ENCODE measurements at places on chromosomes 16 and 17.

GRCh38 chr17:74522381-74523105 is 8.7 kb downstream of the CD300LB start:
- no peak for DNase-seq

- no peak for DNase-seq
Measured at GRCh38 chr16:70712942-70713341, 27.1 kb upstream of the MTSS2 start.

GRCh38 chr17:73705594-73705993 is 61.3 kb upstream of the SDK2 start:
- no peak for DNase-seq

DNA sequence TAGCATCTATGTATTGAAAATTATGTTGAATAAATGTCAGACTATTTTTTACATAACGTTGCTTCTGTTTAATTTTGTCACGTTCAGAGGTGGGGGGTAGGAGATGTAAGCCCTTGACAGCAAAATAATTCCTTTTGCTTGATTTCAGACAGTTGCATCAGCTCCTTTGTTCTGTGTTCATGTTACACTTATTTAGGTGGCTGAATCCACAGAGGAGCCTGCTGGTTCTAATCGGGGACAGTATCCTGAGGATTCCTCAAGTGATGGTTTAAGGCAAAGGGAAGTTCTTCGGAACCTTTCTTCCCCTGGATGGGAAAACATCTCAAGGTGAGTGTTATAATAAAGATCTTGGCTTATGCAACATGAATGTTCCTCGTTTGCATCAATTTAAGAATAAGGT is 4.5 kb downstream of the HERPUD1 start:
- DNase-seq, result no peak

- no peak for DNase-seq
Measured at GRCh38 chr16:24681793-24682192, 47.7 kb upstream of the TNRC6A start.

DNA sequence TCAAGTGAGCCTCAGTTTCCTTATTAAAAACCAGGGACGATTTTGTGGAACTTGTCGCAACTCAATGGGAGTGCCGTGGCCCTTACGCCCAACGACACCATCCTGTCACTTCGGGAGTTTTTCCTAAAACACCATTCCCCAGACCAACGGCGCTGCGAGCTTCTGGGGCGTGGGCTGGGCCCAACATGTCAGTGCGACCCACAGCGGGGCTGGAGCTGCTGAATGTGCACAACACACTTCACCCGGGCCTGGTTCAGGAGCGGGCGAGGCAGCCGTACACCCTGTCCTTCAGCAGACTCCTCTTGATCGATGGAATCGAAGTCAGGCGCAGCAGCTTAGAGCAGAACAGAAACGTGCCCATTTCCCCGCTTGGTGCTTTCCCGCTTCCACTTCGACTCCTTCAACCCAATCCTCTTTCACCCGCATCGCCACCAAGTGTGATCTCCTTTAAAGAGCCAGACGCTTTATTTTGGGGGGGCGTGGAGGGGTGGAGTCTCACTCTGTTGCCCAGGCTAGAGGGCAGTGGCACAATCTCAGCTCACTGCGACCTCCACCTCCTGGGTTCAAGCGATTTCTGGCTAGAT is 13.2 kb upstream of the SLC7A5 start:
- DNase-seq, result no peak

GRCh38 chr17:21283482-21284318 is 811 bp upstream of the MAP2K3 start:
- DNase-seq, result no peak

DNA sequence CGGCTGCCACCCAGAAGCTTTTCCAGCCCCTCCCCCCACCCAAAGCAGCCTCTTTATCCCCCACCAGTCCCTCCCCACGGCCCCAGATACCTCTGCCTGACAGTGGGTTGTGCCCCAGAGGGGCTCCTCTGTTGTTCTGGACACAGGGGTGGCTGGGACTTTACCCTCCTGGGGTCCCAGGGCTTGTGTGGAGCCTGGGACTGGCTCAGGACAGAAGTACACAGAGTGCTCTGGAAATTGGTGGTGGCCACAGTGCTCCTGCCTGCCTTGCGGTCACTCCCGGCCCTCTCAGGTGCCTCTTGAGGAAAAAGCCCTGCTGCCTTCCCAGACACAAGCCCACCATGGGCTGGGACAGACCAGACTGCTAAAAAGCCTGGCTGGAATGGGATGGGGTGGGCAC is 68.2 kb downstream of the RAB11FIP4 start:
- no peak for DNase-seq

DNA sequence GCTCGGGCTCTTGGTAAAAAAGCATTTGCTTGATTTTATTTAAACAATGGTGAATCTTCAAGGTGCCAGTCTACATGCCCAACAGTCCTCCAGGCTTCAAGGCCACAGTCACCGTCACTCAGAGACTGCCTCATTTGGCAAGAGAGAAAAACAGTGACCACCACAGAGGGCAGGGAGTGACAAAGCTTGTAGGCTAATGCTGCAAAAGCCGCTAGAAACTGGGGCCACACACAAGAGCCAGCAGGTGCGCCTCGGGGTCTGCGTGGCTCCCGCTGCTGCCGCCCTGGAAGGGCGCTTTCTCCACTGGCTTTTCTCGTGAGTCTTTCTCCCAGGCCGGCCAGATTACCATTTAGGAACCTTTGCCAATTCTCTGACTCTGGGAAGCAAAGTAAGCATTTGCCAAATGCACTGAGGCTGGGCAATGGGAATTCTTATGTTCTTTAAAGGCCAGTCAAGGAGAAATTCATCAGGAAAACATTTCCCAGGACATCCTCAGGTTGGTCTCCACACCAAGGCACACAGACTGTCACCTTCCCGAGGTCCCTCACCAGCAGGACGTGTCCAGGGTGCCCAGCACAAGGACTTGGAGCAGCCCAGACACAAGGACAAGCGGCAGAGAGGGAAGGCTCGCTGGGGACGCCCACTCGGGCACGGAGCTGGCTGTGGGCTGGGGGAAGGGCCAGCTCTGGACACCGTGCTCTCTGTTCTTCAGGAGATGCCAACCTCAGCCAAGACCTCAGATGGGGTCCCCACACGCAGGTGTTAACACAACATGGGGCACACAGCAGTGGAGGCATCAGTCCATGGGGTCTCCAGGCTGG is 12.5 kb upstream of the C16orf95 start:
- DNase-seq, result no peak

DNA sequence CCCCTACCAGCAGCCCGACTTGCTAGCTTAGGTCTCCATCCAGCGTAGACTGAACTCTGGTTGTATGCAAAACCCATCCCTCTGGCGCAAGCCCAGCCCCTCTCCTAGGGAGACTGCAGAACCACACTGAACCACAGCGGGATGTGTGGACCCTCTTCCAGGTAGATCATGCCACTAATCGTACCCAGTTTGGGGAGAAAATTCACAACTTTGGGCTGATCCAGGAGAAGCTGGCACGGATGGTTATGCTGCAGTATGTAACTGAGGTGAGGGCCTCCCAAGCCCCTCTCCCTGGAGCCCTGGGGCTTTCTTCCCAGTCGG is 3.2 kb downstream of the ACADVL start:
- DNase-seq, result no peak

GRCh38 chr17:72619976-72620650 is 472.4 kb downstream of the SLC39A11 start:
- no peak for DNase-seq

DNA sequence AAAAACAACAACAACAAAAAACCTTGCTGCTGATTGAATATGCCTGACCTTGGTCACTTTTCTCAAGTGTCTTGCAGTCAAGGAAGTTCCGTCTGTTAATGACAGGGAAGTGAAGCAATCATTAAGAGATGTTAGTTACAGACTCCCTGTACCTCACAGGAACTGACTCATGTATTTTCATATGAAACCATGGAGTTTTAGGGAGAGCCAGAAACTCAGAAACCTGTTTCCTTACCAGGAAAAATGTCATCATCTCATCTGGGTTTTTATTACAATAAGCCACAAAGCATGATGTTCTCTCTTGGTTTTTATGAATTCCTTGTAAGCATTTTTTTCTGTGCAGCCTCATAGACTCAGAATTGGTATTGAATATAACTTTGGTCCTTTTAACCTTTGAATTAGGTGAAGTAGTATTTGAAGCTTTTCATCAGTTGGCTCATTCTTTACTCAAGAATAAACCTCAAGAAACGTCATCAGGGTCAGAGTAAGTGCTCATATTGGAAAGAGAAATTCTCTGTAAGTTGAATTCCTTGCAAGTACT is 10.3 kb downstream of the LYRM1 start:
- DNase-seq, result no peak

DNA sequence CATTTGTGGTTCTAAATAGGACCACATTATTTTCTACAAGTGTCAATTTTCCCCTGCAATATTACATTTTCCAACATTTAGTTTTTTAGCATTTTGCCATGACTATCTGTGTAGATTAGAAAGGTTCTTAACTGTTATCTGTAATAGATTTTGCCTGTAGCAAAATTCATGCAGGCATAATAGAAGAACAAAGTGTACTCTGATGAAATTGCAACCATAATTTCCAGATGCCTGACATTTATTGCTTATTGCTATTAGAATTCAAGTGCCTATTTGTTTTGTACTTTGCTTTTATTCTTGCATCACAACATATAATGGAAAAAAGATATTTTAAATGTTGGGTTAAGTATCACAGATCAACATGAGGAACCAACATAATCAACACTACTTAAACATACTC is 337.7 kb downstream of the TOX3 start:
- no peak for DNase-seq

DNA sequence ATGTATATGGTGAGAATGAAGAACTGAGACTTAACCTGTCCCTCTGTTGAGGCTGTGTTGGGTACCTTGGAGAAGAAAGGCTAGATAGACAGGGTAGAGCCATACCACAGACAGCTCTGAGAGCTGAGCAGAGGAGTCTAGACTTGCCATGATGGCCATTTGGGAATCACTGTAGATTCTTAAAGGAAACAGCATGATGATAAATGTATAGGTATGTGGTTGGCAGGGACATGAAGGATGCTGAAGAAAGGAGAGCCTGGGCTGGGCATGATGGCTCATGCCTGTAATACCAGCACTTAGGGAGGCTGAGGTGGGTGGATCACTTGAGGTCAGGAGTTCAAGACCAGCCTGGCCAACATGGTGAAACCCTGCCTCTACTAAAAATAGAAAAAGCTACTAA is 114.4 kb upstream of the HAS3 start:
- no peak for DNase-seq

DNA sequence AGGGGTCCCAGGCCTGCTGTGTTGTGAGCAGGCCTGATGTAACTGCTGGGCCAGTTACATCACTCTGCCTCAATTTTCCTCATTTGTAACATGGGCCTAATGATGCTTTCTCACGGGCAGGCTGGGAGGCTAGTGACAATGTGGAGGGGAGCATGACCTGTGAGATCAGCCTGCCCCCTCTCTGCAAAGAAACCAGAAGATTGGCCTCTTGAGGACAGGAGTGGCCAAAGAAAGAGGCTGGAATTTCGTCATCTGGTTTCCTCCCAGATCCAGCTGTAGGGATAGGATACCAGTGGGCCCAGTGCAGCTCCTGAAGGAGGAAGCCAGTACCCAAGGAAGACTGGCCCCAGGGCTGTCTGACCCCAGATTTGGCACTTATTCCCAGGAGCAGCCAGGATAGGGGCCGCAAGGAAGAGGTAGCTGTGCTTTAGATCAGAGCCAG is 615 bp upstream of the SREBF1 start:
- DNase-seq, result no peak

DNA sequence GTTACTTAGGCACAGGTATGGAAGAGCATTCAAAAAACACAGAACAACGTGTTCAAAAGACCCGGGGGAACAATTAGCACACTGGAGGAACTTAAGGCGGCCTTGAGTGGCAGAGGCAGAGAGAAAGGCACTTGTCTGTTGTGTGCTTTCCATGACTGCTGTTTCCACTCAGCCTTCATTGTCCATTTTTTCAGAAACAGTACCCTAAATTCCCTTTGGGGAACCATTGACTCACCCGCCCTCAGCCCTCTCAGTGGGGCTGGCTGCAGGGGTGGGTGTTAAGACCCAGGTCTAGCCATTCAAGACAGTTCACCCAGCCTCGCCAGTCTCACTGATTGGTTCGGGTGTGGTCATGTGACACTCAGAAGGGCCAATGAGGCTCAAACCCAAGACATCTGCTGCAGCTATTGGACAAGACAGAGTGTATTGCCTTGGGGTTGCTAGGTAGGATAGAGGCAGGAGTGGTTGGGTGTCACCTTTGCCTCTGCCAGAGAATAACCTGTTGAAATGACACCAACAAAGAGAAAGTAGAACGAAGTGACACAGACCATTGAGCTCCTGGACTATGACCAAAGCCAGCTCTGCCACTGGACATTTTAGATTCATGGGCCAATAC is 19.6 kb upstream of the CEP20 start:
- no peak for DNase-seq

DNA sequence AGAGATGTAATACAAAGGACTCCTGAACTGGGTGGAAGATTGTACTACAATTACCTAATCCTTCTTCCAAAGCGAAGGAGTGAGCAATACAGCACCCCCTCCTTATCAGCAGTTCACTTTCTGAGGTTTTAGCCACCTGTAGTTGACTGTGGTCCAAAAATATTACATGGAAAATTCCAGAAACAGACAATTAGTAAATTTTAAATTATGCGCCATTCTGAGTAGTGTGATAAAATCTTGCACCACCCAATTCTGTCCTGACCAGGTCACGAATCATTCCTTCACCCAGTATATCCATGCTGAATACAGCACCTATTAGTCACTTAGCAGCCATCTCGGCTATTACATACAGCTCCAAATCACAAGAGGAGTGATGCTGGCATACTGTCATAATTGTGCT is 23.2 kb downstream of the VPS53 start:
- no peak for DNase-seq

- DNase-seq, result no peak
Measured at GRCh38 chr17:28944862-28945741, 6.2 kb downstream of the PHF12 start.

All from stimulated activated CD4-positive, alpha-beta T cell treated with anti-CD3 and anti-CD28 coated beads, Interleukin-1b, Interleukin-23, amount 100 ng/mL, for 1 hour (primary cell).